Activated T-cell treated with anti-CD3 and anti-CD28 coated beads, Interleukin-2, amount 50 U/mL, for 72 hours (primary cell): ENCODE measurements at places on chromosomes 5 and 9. TPM values are rescaled to one million over a fixed set of nuclear protein-coding genes. Genes with fewer than 3 reads are reported as not detected.

Gene PCDHGA7
- 0.12 TPM for total RNA-seq

Gene STXBP1
- total RNA-seq, result 14.5 TPM

Gene SCGB3A2
- not detected for total RNA-seq

Gene MAST4
- total RNA-seq, result 32.9 TPM

Gene PRRX2
- 6.1 TPM for total RNA-seq

Gene LCN1
- total RNA-seq, result not detected

Gene TLE1
- total RNA-seq, result 0.30 TPM

Gene PCDHGB7
- 0.17 TPM for total RNA-seq

Gene SCGB3A1
- total RNA-seq, result not detected

Gene CDH12
- not detected for total RNA-seq

Gene GGTA1
- not detected for total RNA-seq

Gene SYNPO
- total RNA-seq, result 0.30 TPM

Gene OR2K2
- total RNA-seq, result not detected

Gene ARL14EPL
- total RNA-seq, result not detected

Gene VCAN
- 0.14 TPM for total RNA-seq

Gene SLCO6A1
- total RNA-seq, result not detected

Gene LARP1
- 248 TPM for total RNA-seq

Gene AP3S1
- total RNA-seq, result 58.7 TPM

Gene PCDHGB6
- 0.09 TPM for total RNA-seq

Gene MEIKIN
- not detected for total RNA-seq

Gene FABP6
- total RNA-seq, result not detected

Gene PCA3
- not detected for total RNA-seq

Gene TAF11L5
- total RNA-seq, result not detected

Gene SV2C
- total RNA-seq, result 0.23 TPM

Gene CENPH
- 49.6 TPM for total RNA-seq

Gene PCDHGA12
- 0.12 TPM for total RNA-seq

Gene TYRP1
- not detected for total RNA-seq

Gene EQTN
- total RNA-seq, result not detected

Gene FBLL1
- total RNA-seq, result 1.6 TPM

Gene CD72
- 31.9 TPM for total RNA-seq

Gene SLC46A2
- total RNA-seq, result not detected

Gene PCDHGB5
- total RNA-seq, result 0.21 TPM

Gene KCNT1
- not detected for total RNA-seq

Gene GAS1
- 0.07 TPM for total RNA-seq

Gene PAEP
- total RNA-seq, result not detected

Gene MAN1B1
- total RNA-seq, result 40.3 TPM

Gene PPP2R2B
- 2.0 TPM for total RNA-seq

Gene SLC6A7
- not detected for total RNA-seq

Gene SLC27A6
- not detected for total RNA-seq

Gene PURA
- total RNA-seq, result 11.9 TPM

Gene CNTFR
- total RNA-seq, result not detected

Gene PCDHB11
- not detected for total RNA-seq

Gene FOXE1
- total RNA-seq, result 0.96 TPM

Gene WWC1
- not detected for total RNA-seq
